ENCODE measurements at places on chromosomes 13 and 19.

- no peak for DNase-seq
Measured at GRCh38 chr19:11673608-11674041, 65.1 kb downstream of the ZNF823 start.

DNA sequence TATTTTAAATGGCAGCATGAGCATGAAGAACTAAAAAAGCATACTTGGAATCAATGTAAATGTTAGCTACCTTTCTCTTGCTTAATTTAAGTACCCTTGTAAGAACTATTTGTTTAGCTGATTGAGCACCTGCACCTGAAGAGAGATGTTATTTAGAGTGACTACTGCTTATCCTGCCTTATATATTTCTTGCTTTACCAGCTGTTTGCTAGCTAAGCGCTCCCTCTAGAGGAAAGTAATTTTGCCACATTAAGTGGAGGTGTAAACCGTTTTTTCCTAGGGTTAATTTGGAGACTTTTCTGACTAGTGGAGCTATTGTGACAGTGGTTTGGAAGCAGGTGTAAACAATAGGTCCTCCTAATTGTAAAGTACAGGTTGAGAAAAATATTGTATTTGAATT, 19.4 kb upstream of the PSG2 start:
- no peak for DNase-seq

- no peak for DNase-seq
Measured at GRCh38 chr19:54650108-54650655, 12.6 kb upstream of the LILRB4 start.

DNA sequence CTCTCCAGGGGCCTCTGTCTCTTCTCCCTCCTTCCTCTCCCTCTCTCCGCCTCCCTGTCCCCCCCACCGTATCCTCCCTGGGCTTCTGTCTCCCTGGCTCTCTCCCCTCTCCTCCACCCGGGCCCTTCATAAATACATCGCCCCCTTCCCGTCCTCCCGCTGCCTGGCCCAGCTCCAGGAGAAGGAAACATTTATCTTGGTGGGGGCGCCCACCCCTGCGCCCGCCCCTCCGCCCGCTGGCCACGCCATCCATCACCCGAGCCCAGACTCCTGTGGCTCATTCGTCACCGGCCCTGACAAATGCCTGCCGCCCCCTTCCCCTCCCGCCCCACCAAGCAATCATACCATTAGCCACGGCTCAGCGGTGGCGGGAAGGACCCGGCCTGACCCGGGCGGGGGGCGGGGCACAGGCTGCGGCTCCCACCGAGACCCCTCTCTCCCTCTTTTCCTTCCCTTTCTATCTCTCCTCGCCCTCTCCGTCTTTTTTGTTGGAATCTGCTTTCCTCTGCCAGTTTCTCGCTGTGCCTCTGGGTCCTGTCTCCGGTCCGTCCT, 2.6 kb upstream of the MEIS3 start:
- DNase-seq = no peak

- DNase-seq = peak; percentile 99
Measured at GRCh38 chr19:58154679-58155648, 4.4 kb upstream of the ZNF329 start.

GRCh38 chr13:110882972-110883371, 31.9 kb downstream of the ANKRD10 start:
- DNase-seq = no peak

DNA sequence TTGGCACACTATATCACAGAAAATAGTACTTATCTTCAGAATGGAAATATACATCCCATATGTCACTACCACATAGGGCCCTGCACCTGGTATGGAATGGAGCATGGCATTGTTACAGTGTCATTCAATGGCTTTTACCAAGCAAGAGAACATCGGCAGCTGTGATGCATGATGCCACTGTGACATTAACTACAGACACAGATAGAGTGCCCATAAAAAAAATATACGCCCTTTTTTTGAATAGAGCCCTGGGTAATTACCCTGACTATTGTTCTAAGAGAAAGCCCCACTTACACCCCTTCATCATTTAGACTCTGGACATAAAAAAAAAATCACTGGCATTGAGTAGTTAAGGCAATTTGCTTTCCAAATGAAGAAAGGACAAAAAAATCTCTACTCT, 320.3 kb downstream of the DNAJC15 start:
- DNase-seq = no peak

GRCh38 chr19:41530761-41531301, 45.1 kb upstream of the CEACAM21 start:
- DNase-seq = no peak

- DNase-seq = no peak
Measured at GRCh38 chr13:30846866-30847265, 59.2 kb upstream of the MEDAG start.

- DNase-seq = no peak
Measured at GRCh38 chr13:33279414-33280278, 5.9 kb downstream of the STARD13 start.

DNA sequence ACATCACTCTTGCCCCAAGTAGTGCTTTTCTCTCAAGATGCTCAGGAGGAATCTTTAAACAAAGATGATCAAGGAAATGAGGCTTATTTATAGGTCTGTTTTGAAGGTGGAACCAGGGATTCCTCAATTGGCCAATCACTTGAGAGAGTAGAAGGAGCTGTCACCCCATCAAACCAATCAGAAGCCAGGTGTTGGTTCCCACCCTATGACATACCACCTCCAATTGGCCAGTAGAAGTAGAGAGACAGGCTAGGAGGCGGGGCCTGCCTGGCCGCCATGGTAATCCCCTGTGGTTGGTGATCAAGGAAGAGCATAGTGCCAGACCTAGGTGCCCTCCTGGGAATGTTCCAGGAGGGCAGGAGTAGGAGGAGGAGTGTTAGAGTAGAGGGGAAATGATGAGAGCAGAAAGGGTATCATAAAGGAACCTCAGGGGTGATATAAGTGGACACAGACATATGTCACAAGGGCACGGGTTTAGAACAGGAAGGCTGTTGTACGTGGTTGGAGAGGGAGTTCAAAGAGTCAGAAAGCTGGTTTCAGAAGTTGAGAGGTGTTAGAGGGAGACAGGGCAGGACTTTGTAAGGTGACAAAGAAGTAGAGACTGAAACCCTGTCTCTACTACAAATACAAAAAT, 10.5 kb downstream of the PMIS2 start:
- DNase-seq = no peak

- no peak for DNase-seq
Measured at GRCh38 chr13:30615866-30616541, 1.7 kb upstream of the USPL1 start.

DNA sequence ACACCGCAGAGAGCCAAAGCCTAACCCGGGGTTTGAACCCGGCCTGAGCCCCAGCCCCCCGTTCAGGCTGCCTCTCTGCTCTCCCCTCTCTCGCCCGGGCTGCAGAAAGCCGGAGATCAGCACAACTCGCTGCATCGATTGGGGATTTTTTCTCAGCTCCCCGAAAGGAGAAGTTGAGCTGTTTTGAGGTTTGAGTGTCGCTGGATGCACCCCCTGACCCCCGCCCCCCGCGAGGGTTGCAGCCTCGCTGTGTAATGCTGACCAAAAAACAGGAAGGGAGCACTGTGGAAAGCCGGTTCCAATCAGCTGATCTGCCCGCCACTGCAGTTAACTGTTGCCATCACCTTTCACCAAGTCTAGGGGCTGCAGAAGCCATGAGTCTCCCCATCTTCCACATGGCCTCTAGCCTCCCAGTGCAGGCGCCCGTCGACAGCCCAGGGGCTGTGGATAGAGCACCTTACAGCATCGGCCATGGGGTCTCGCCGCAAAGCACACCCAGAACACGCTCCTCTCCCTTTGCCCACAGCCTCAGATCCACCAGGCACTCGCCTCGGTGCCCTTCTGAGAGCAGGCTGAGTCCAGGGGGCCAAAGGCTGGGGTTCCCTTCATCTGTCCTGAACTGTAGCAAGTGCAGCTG, 34.5 kb downstream of the MYO9B start:
- DNase-seq = no peak

DNA sequence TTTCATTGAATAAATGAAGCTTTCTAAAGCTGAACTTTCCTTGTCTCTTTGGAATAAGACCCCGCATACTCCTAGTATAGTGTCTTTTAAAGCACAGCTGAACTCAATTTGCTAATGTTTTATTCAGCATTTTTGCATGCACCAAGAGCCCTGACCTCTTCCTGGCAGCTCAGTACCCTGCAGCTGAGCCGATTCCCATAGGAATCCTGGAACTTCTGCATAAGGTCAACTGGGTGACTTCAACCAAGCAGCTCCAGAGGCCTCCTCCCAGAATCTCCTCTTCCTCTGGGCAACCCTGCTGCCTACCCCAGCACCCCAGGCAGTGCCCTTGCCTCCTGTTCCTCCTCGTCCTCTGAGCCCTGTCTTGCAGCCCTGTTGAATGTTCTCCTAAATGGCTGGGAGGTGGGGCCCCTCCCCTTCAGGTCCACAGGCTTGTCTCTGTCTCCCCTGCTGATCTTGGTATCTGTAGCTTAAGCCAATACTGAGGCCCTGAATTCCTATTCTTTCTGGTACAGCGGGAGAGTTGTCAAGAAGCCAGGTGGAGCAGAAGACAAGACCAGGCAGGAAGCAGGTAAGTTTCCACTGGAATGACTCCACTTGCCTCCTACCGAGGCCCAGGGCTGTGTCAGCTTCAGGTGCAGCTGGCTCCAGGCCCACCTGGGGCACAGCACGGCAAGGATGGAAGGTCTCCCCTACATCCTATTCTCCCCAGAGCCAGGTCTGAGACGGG, 23.6 kb upstream of the CCDC124 start:
- no peak for DNase-seq

DNA sequence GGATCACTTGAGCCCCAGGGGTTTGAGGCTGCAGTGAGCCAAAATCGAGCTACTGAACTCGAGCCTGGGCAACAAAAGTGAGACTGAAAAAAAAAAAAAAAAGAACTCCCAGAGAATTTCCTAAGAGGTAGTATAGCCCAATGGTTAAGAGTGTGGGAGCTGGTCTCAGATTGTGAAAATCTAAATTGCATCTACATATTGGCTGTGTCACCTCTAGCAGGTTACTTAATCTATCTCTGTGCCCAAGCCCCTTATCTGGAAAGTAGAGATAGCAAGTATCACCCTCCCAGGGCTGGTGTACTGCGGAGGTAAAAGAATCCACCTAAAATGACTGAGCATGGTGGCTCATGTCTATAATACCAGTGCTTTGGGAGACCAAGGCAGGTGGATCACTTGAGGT, 3.7 kb upstream of the PLAUR start:
- DNase-seq = no peak

DNA sequence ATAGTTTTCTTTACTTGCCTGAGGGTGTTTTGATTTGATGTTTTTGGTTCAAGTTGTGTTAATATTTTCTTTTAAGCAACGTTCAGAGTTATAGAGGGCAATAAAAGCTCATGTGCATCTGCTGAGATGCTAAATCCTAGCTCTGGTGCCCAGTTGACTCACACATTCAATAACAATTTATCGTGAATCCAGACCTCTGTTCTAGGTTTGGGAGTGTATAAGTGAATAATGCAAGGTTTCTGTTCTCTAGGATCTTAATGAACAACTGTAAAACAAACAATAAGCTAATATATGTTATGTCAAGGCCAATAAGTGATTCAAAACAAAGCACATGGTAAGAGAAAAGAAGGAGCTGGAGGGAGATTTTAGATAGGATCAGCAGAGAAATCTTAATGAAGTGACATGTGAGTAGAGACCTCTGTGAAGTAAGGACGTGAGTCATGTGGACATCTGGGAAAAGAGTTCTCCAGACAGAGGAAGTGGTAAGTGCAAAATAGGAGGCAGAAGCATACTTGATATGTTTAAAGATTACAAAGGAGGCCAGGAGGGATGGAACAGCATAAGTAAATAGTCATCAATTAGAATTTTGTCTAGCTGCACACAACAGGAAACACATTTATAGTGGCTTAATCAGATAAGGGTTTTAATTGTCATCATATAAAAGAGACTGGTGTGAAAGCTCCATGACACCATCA, 278.5 kb upstream of the HTR2A start:
- no peak for DNase-seq

- DNase-seq = no peak
Measured at GRCh38 chr13:34931572-34931971, 10.5 kb upstream of the NBEA start.

- no peak for DNase-seq
Measured at GRCh38 chr13:29362849-29363604, 232.5 kb downstream of the SLC7A1 start.

- DNase-seq = no peak
Measured at GRCh38 chr13:40772765-40773473, 1.9 kb upstream of the MRPS31 start.

- no peak for DNase-seq
Measured at GRCh38 chr13:66965181-66965580, 265.0 kb downstream of the PCDH9 start.

DNA sequence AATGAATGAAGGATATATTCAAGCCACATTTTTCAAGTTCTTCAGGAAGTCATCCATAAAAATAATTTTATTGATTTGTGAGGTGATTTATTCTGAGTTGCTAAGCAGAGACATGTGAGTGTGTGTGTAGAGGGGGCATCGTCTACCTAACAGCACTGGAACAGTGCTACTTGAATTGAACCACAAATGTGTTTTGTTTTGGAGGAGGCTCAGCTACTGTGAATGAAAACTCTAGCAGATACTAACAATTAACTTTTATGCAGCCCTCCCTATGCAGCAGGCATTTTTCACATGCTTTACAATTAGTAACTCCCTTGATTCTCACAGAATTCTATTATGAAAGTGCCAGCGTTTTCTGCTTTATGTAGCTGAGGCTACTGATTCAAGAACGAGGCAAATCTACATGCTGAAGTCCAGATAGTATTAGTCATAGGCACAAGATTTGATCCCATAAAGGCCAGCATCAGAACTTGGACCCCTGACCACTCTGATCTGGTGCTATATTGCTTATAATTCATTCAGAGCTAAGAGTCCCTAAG, 103.7 kb downstream of the MYO16 start:
- no peak for DNase-seq

GRCh38 chr13:31330236-31330635, 130.5 kb downstream of the B3GLCT start:
- no peak for DNase-seq

GRCh38 chr13:113947311-113948033, 26.4 kb downstream of the C13orf46 start:
- no peak for DNase-seq

DNA sequence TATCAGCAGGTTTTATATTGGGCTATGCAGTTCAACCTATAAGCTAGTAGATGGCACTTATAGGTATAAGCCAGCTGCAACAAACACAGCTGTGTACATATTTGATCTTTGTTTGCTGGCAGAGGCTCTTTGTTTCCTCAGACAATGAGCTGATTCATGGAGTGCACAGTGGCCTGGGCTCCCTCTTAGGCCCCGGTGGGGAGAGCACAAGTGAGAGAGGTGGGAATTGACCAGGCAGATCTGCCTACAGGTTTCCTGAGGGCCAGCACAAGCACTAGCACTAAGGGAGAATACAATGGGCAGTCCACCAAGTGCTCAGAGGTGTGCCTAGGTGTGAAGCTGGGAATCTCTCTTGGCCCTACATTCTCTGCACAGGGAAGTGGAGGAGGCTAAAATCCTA, 1390.7 kb downstream of the SLITRK5 start:
- no peak for DNase-seq

DNA sequence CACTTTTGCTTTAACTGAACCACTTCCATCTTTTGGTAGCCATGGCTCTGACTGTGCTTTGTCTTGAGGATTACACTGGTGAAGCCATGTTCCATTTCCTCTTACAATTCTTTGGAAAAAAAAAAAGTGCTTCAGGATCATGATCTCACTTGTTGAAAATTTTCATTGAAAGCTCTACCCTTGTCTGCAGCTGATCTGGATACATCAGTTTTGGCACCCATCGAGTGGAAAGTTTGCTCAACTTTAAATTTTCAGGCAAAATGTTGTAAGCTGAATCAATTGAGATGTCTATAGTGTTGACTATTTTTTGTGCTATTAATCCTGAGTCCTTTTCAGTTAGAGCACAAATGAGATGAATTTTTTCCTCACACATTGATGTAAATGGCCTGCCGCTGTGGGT, 48.3 kb upstream of the RFXAP start:
- DNase-seq = no peak
